ENCODE measurements at places on chromosomes 11 and 22. TPM values are rescaled to one million over a fixed set of nuclear protein-coding genes. Genes with fewer than 3 reads are reported as not detected.

ARHGAP20 gene
- total RNA-seq, result 0.05 TPM

GRCh38 chr11:57092028-57092698, 89.6 kb upstream of the LRRC55 start:
- H3K27me3 ChIP-seq, result no peaks in the 10 kb centered on the region
- no peak overlapping the region for H3K27ac ChIP-seq
- no peaks in the 10 kb centered on the region for H3K36me3 ChIP-seq
- no peak overlapping the region for H3K4me3 ChIP-seq
- H3K4me1 ChIP-seq, result no peaks in the 10 kb centered on the region
- DNase-seq, result no peak

- DNase-seq, result no peak
- H3K36me3 ChIP-seq, result no peaks in the 10 kb centered on the region
- H3K27me3 ChIP-seq, result peaks cover 3% of the 10 kb centered on the region
- no peak overlapping the region for H3K27ac ChIP-seq
These were observed 882 bp upstream of the GLYATL2 start for GRCh38 chr11:58845386-58845785.

DNA sequence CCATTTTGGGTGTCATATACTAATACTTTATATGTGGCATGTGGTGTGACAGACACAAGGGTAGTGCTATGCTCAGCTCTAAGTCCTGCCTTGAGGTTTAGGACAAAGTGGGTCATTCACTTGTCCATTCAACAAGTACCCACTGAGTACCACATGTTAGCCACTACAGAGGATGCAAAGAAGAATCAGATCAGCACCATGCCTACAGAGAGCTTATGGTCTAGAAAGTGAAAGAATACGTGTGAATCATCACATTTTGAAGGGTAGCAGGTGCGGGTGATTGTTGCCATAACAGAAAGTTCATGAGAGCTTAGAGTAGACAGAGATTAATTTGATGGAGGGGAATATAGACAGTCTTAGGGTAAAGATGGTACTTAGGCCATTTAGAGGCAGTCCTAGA, 18.3 kb downstream of the CLMP start:
- H3K36me3 ChIP-seq, result no peaks in the 10 kb centered on the region
- H3K27me3 ChIP-seq, result peaks cover 1% of the 10 kb centered on the region

SNU13 gene
- 236 TPM for total RNA-seq

- no peaks in the 10 kb centered on the region for H3K36me3 ChIP-seq
- H3K4me1 ChIP-seq, result no peaks in the 10 kb centered on the region
These were observed 515.1 kb downstream of the INSC start for GRCh38 chr11:15629690-15630321.

DNA sequence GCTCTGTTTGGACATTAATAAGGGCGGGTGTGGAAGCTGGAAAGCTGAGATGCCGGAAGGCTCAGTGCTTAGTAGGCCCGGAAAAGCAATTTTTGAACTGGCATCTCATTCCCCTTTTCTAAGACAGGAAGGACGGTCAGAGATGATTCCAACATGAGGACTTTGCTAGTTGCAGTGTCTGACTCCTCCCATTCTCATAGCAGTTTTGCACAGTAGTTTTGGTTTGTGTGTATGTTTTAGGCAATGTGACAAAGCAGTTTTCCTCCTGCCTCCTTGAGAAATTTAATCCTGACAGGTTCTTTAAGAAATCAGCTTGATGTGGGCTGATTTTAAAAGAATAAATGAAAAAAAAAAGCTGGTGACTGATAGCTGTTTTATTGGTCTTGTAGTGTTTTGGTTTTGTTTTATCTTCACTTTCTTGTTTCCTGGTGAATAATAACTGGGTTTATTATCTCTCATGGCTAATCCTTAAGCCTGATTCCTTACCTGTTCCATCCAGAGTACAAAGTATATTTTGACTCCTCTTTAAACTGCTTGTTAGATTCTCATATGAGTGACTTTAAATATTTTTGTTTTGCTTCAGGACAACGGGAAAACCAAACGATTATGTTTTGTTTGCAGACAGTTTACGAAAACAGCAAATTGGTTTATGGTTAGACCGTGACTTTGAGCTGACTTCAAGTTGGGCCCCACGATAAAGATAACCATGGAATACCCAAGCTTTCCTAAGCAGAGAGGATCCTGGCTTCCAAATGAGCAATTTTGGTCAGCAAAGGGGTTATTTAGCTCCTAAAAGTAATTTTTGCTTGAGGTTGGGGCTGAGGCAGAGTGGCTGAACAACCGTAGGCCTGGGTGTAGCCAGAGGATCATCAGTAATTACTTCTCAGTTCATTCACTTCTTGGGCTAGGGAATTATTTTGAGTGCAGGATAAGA, 3.4 kb downstream of the PTPRJ start:
- peak overlapping the region; percentile 80 for H3K27ac ChIP-seq
- no peaks in the 10 kb centered on the region for H3K27me3 ChIP-seq
- DNase-seq, result no peak
- peak overlapping the region; percentile 53 for H3K4me3 ChIP-seq
- H3K4me1 ChIP-seq, result peaks cover 47% of the 10 kb centered on the region

OR5I1 gene
- total RNA-seq, result not detected

- H3K4me1 ChIP-seq, result no peaks in the 10 kb centered on the region
- no peak overlapping the region for H3K4me3 ChIP-seq
- H3K27me3 ChIP-seq, result no peaks in the 10 kb centered on the region
- no peak overlapping the region for H3K27ac ChIP-seq
These were observed 134.0 kb downstream of the NTM start for GRCh38 chr11:131504199-131504949.

DNA sequence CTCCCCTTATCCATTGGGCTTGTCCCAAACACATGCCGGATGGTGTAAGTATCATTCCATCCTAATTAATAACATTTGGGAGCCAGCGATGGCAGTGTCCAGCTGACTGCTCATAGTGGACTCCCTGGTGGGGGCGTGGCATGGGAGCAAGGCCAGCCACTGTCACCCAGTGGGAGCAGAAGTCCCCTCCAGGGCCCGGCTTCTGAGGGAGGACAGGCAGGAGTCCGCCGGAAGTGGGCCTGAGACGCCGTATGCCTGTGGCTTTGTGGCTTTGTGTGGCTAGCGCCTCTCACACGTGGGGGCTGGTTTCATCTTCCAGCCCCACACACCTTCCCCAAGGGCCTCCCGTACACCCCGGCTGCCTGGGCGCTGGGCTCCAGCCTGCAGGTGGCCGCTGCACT, 124.5 kb downstream of the KCNQ1 start:
- no peak overlapping the region for H3K27ac ChIP-seq
- no peaks in the 10 kb centered on the region for H3K4me1 ChIP-seq
- no peak for DNase-seq
- no peaks in the 10 kb centered on the region for H3K36me3 ChIP-seq
- H3K4me3 ChIP-seq, result no peak overlapping the region

OR8G5 gene
- not detected for total RNA-seq

RNH1 gene
- total RNA-seq, result 127 TPM

DNA sequence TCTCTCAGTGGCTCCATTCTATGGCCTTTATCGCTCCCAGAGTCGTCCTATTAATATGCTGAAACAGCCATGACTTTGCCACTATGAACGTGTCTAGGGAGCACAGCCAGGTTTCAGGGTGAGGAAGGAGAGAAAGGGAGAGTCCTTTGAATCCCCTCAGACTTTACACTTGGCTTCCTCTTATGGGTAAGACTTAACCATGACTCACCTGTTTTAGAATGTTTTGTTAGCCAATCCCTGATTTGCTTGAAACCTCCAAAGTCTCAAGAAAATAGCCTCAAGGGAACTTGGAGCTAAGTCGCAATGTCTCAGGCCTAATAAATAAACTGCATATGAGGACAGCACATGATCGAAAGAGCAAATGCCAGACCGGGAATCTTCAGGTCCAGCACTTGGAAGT, 131.2 kb upstream of the RCN1 start:
- no peak overlapping the region for H3K27ac ChIP-seq
- no peak for DNase-seq
- no peaks in the 10 kb centered on the region for H3K27me3 ChIP-seq
- no peak overlapping the region for H3K4me3 ChIP-seq

Data from activated CD4-positive, alpha-beta memory T cell treated with anti-CD3 and anti-CD28 coated beads for 36 hours (primary cell).